ENCODE measurements at places on chromosomes 1 and 21.

DNA sequence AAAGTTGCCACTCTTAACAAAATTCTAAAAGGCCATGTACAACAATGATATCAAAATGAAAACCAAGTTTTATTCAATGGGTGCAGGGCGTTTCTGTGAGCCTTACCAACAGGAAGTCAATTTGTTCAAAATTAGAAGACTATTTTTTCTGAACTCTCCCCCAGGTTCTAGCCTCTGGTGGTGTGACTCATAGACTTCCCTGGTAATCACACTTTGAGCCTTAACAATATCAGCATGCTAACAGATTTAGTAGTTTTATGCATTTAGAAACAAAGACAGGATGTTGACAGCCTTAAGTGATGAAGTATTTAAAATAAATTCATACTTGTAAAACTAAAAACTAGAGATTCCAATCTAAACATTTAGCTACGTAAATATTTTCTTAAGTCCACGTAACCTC is 88.4 kb downstream of the LRRC8C start:
- DNase-seq, result no peak

DNA sequence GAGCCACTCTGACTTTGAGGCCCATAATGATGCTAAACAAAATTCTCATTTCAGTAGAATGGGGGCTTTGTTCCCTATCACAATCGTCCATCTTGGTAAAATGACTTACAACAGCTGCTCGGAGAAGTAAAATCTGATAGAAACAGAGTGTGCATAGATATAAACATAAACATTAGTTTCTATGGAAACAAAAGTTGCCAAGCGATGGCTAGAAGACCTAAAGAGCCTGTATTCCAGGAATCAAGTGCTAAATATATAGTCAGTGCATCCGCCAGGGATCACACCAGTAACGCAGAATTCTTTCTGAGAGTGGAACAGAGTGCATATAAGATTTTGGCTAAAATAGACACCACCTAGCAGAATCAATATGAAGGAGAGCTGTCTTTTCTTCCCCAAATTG is 91.2 kb upstream of the KAZN start:
- no peak for DNase-seq

DNA sequence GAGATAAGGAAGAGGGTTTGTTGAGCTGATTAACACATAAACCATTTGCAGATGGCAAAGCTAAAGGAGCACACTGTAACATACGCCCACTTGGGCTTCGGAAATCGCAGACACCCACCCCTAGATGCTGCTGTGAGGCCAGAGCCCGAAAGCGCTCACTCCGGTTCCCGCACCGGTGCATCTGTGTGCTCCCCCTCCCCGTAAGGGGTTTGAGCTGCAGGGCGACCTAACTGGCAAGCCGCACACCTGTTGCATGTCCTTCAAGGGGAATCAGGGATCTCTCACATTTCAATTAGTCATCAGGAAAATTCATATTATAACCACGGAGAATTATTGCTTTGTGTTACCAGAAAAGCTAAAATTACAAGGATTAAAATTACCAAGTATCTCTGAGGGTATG is 1.4 kb upstream of the CFH start:
- DNase-seq, result no peak

DNA sequence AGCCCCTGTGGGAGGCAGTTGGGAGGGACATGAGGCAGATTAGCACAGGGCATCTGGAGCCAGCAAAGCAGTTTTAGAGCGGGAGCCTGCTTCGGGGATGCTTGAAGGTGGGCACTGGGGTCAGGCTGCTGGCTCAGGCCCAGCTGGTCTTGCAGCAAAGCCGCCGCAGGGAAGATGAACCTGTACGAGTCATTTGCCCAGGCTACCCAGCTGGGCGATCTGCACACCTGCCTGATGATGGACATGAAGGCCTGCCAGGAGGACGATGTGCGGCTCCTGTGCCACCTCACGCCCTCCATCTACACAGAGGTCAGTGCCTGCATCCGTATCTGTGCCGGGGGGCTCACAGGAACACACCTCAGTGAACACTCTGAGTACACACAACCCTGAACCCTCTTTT is 7.7 kb upstream of the SLC27A3 start:
- no peak for DNase-seq

- no peak for DNase-seq
These were observed 12.1 kb downstream of the C8A start for GRCh38 chr1:56866656-56867055.

DNA sequence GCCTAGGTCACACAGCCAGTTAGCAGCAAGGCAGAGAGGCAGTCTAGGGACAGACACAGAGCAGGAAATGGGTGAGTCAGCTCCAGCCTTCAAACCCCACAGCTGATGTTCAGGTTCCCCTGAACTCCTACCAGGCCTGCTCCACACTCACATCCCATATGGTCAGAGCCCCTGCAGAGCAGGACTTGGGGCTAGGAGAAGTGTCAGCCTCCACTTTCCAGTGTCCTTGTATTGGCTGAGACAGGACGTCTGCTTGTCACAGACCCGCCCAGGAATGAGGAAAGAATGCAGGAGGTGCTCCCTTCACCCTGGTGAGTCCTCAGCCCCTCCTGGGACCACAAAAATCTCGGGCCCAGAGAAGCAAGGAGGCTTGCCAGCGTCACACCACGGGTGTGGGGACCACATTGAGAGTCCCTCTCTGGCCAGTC is 92.5 kb downstream of the LACTBL1 start:
- DNase-seq, result no peak

DNA sequence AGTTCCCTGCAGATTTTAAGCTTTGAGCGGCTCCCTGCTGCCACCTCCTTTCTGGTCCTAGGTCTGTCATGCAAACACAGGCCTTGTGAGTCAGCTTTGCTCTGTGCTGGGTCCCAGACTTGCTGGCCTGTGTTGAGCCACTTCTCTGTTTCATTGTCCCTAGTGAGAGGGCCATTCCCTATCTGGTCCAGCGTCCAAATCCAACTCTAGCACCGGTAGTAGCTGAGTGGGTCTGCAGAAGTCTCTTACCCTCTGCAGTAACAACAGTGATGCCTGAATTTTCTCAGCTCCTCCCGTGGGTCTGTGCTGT is 5.8 kb downstream of the TTC22 start:
- DNase-seq, result no peak

DNA sequence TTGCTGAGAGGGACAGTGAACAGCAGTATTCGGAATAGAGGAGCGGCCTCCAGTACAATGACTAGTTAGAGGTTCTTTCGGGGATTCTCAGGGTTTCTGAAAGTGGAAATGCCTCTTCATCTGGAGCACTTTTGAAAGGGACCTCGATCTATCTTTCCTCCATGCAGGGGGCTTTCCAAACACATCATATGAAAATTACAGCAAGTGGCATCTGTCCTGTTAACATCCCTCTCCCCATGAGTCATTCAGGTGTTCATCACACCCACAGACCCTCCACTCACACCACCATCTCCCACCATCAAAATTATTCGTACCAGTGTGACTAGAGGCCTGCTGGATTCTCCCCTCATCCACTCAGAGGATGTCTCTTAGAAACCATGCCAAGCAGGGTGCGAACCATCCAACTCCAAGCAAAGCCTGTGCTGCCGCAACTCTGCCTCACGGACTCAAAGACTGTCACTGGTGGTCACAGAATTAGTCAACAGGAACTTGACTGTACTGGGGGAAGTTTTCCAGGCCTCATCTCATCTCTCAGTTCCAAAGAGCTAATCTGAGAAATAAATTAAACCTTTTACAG is 211.1 kb downstream of the MRPL39 start:
- DNase-seq, result no peak

DNA sequence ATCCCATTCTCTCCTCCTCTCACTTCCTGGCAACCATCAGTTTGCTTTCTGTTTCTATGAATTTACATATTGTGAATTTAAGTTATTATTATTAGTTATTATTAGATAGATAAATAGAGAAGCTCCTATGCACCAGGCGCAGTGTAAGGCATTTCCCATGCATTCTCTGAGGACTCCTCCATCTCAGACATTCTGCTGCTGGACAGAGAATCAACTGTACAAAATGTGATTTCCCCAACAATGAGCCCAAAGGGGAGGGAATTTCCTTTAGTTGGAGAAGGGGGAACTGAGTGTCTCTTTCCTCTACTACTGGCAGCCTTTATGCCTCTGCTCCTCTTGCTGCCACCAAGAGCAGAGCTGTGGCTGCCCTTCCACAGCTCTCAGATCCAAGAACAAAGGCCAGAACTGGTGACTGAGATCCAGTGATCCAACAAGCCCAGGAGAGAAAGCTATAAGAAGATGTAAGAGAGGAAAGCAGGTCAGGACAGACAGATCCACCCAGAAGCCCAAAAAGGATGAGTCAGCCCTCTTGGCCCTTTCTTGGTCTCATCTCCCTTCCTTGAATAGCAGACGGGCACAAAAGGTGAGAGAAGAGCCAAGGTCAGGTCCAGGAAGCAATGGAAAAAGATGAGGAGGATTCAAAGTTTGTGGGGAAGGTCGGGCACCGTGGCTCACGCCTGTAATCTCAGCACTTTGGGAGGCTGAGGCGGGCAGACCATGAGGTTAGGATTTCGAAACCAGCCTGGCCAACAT is 3.5 kb upstream of the IVL start:
- no peak for DNase-seq

GRCh38 chr1:99606306-99606705 is 39.6 kb upstream of the PALMD start:
- DNase-seq, result no peak

DNA sequence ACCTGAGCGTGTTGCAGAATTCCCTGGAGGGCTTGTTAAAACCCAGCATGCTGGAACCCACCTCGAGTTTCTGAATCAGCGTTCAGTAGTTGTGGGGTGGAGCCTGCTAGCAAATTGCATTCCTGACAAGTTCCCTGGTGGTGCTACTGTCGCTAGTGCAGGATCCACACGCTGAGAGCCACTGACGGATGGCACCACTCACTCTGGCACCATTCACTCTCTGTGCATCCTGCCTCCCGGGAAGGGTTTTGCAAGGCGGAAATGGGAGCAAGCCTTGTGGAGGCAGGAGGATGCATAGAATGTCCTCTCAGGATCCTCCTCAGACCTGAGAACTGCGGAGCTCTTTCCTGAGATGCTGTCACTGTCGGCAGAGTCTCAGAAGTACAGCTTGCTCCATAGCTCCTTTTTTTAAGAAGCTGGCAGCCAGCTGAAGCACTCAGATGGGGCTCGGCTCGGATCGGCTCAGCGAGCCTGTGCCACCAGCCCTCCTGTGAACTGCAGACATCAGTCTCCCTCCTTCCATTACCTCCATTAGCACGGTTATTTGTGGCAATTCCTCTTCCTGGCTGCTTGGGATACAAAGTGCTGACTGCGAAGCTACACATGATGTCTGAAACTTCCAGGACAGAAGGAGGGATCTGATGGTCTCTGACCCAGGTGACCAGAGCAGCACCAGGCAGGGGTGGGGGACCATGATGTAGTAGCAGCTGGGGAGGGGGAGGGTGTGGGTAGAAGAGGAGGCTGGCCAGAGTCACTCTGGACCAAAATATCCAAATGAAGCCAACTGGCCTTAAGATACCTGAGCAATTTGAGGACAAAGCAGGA is 89.6 kb downstream of the C1orf94 start:
- DNase-seq, result peak; percentile 51

DNA sequence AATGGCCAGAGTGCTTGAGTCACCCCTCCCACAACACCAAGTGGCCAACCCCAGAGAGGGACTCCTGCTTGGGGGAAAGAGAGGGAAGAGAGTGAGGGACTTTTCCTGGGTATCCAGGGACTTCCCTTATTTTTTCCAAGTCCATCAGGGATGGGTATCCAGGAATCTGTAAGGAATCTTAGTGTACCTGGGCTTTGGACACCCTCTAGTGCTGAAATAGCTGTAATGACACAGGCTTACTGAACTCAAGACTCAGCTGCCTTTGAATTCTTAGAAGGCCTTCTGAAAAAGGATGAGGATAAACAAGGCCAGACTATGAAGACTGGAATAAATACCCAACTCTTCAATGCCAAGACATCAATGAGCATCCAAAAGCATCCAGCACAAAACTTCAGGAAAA is 12.0 kb downstream of the TSHB start:
- no peak for DNase-seq

- DNase-seq, result peak; percentile 84
These were observed at the start of gene AVPR1B for GRCh38 chr1:206117151-206117948. AVPR1B (minus strand) TSS chr1:206117388; CDS start chr1:206116890, 498 bp downstream.

GRCh38 chr1:36699113-36699911 is 216.6 kb upstream of the CSF3R start:
- DNase-seq, result no peak

DNA sequence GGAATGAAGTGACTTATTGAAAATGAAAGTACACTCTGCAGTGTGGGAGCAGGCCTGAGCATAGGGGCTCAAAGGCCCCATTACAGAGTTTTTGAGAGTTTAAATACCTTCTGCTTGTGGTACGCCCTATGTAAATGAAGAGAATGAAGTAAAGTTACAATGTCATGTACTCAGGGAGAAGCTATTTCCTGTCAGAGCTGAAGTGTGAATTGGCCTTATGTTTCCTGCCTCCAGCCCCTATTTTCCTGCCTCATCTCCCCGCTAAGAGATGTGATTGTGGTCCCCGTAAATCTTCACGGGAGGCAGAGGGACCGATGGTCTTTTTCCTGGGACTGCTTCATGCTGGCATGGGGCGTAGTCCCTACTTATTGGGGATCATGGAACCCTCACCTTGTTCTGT is 2.5 kb upstream of the ZNF683 start:
- DNase-seq, result no peak

DNA sequence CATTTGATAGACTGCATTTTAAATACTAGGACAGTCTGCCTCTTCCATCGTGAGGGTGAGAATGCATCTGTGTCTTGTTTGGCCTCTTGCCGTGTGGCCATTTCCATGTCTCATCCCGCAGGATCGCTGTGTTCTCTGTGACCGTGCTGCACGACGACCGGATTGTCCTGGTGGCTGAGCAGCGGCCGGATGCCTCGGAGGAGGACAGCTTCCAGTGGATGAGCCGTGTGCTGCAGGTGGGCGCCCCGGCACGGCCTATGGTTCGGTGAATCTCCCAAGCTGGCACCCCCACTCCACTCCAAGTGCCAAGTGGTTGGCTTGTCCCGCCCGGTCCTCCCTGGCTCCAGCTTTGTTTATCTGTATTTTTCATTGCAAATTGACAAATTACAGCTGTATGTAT is 55.2 kb downstream of the S100B start:
- no peak for DNase-seq

GRCh38 chr1:203000217-203000944 is 6.8 kb upstream of the TMEM183A start:
- DNase-seq, result no peak

GRCh38 chr21:35548904-35549615 is 500.0 kb upstream of the RUNX1 start:
- DNase-seq, result no peak

DNA sequence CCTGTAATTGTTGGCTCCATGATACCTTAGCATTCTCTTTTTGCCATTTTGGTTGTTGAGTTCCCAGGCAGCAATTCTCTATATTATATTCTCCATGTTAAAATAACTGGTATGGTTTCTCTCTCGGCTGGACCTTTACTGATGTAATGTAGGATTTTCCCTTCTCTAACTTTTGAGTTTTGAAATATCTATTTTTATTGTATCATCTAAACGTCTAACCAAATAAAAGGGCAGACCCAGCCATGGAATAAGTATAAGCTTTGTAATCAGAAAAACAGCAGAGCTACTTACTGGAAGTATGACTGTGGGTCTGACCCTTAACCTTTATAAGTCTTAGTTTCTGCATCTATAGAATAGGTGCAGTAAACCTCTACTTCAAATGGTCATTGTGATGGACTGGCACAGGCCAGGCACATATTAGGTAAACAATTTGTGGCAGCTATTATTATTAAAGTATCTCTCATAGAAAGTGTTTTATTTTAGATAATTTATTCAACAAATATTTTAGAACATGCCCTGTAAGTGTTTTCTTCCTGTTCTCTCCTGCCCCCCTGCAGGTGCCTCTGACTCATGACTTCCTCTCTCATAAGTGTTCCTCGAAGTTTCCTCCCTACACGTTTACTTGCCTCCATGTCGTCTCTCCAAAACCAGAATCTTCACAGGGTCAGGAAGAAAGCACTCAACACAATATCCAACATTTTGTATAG is 224.9 kb upstream of the FGGY start:
- no peak for DNase-seq

- DNase-seq, result no peak
These were observed 133.4 kb downstream of the EDEM3 start for GRCh38 chr1:184621260-184621659.
